ENCODE measurements at places on chromosomes 7 and 10.
A peak's percentile ranks its signal among the peaks of the same experiment; 100 is the strongest.

DNA sequence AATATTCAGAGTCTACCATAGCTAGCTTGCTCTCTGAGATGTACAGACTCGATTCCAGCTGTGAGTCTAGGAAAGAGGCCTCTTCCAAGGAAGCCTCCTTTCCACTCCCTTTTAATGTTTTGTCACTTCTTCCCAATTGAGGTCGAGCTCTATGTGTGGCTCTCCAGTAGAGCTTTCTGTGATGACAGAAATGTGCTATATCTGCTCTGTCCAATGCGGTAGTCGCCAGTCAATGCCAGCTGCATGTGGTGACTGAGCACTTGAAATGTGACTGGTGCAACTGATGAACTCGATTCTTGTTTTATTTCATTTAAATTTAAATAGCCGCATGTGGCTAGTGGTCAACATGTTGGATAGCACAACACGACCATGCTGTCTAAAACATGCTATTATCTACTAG, 387.0 kb upstream of the NRP1 start:
- no peak for DNase-seq

- DNase-seq, result no peak
Measured at GRCh38 chr7:118575393-118575948, 351.0 kb downstream of the ANKRD7 start.

DNA sequence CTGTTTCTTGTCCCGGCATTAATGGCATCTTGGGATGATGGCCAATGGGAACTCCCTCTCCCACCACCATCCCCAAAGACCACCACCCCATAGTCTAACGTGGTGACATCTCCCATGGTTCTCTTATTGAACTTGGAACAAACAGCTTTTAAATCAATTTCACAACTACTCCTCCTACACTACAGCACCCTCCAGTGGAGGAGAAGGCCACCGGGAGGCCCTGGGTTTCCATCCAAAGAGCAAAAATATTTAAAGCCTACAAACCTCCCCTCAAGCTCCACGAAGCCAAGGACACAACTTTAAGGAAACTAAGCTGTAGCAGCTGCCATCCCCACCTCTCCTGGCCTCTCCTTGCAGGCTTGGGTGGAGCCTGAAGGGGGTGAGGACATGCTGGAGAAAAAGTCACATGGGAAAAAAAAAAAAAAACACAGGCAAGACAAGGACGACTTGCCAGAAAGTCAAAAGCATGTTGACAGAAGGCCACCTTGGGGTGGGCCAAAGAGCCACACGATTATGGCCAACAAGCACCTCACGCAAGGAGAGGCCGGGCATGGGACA, 94.0 kb upstream of the LANCL2 start:
- no peak for DNase-seq

GRCh38 chr7:38703093-38703492, 71.9 kb upstream of the AMPH start:
- no peak for DNase-seq

DNA sequence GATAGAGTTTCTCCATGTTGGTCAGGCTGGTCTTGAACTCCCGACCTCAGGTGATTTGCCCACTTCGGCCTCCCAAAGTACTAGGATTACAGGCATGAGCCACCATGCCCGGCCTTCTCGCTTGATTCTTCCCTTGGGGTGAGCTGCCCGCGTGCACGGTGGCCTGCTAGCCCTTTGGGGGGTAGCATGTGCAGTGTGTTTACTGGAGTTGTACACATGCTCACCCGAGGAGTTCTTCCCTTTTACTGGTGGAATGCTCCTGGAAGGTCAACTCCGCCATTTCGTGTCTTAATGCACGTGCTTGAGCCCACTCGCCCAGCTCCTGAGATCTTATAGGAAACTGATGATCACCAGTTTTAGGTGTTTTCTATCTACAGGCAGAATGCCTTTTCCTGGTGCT, 17.0 kb upstream of the ADAMTS14 start:
- DNase-seq, result no peak

DNA sequence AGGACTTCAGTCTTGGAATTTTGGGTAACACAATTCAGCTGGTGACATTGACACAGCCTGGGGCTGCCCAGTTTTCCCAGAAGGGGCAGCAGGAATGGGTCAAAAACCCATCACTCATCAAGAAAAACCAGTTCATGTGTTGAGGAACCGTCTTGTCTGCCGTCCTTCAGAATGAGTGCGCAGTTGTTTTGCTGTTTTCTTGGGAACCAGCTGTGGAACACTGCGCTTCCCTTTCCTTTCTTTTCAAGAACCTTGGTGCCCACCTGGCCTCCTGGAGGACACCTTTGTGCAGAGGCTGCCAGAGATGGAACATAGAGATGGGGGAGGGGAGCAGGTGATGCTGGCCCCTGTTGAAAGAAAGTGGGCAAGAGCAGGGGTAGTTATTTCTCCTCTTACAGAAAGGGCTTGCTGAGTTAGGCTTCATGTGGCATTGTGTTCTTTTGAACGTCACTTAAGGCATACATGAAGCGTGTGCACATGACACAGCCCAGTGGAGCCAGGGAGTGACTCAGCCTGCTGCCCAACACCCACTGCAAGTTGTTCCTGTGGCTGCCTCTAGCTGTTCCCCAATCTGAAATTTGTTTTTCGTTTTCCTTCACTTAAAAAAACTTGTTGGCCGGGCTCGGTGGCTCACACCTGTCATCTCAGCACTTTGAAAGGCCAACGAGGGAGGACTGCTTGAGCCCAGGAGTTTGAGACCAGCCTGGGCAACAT, 87.4 kb upstream of the TNS3 start:
- DNase-seq, result peak; percentile 93

GRCh38 chr7:116981939-116982338, 28.6 kb downstream of the ST7 start:
- DNase-seq, result no peak

DNA sequence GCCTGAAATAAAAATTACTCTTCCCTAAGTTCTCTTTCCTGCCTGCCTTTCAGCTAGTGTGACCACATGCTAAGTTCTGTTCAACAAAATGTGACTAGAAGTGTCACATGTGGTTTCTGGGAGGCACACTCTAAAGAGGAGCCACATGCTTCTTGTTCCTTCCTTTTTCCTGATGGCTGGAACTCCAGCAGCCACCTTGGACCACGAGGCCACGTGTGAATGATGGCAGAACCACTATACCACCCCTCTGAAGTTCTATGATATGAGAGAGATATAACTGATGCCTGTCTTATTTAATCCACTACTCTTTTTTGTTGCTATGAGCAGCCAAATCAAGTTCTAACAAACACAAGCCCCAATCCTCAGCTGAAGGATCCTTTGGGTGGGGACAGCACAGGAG, 8.1 kb downstream of the PODXL start:
- DNase-seq, result no peak

GRCh38 chr7:34939175-34939574, 98.1 kb downstream of the DPY19L1 start:
- no peak for DNase-seq

- no peak for DNase-seq
Measured at GRCh38 chr10:91537614-91538383, 95.1 kb downstream of the PPP1R3C start.

DNA sequence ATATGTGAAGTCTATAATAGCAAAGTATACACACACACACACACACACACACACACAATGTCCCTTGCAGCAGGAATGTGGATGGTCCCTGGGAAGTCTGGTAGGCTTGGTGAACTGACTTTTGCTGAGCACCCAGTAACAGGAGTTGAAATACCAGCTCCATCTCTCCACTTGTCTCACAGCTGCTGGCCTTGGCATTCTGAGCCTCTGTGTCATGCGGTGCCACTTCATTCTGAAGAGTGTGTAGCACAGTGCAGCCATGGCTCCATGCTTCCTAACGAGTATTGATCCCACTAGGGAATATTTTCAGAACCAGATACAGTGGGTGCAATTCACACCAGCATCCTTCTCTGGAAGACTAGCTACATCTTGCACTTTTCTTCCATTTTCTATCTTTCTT, 192.4 kb downstream of the ADARB2 start:
- DNase-seq, result no peak

DNA sequence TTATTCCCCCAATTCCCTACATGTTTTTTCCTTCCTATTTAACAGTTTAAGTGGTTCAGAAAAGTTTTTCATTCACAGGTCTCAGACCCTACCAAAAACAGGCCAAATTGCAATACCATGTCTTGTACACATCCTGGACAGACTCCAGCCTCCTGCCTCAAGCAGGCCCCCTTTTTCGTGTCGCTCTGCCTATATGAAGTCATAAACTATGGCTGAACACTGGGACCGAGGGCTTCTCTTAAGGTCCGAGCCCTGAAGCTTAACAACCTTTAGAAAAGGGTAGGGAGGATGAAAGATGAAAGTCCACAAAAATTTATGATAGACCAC, 1.4 kb downstream of the FBXW4 start:
- DNase-seq, result no peak

DNA sequence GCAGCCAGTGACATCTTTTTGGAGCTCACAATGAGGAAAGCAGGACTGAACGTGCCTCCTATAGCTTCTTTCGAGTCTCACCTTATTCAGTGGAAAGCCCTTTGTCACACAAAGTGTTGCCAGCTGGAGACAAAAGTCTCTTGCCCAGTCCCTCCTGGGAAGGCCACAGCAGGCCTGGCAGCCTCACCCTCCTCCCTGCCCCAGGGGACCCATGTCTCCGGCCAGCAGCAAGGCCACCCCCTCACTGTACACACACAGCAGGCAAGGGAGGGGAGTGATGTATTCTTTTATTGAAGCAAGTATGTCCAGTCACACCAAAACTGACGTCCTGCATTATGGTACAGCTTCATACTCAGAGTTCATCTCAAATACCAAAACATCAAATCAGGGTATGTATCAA, 56.0 kb downstream of the CSGALNACT2 start:
- peak; percentile 3 for DNase-seq

DNA sequence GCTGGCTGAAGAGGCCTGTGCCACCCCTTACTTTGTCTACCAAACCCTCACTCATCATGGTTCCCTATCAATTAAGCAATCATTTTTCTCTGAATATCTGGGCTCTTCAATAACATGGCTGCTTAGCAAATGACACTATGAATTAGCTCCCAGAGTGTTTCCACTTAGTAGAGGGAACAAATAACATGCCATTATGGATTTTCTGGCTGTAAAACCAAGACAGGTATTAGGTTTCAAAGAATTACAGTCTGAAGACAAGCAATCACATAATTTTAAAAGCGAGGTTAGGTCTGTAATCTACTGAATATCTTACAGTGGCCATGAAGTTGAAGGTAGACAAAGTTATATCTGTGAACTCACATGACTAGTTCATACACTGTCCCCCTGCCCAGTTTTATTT, 220.8 kb upstream of the PHYHIPL start:
- DNase-seq, result no peak

- DNase-seq, result no peak
Measured at GRCh38 chr10:101217450-101218281, 11.6 kb downstream of the LBX1 start.

- no peak for DNase-seq
Measured at GRCh38 chr7:1610013-1610677, 40.3 kb upstream of the PSMG3 start.

- no peak for DNase-seq
Measured at GRCh38 chr7:7272294-7272693, 90.0 kb downstream of the C1GALT1 start.

- DNase-seq, result no peak
Measured at GRCh38 chr7:10075866-10076265, 897.8 kb upstream of the PHF14 start.

DNA sequence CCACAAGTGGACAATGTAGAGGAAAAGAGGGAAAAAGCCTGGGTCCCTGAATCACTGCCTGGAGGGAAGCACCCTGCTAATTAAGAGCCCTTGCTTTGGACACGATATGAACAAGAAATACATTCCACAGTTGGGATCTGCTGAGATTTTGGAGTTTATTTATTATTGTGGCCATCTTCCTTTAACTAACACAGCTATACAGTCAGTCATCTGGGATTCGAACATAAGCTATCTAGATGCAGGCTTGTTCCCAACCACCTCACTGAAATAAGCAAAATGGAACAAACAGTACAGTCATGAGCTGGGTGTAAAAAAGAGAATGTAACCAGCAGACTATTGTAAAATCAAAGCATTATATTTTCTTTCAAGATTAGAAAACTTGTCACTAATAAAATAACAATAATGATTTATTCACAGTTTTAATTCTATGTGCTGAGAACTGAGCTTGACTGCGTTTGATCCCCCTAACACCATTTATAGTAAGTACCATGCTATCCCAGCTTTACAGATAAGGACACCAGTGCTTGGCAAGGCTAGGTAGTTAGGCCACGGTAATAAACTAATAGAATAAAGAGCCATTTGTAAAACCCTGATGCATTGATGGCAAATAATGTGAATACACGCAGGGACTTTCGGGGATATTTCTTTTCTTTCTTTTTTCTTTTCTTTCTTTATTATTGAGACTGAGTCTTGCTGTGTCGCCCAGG, 223.8 kb upstream of the KLF6 start:
- DNase-seq, result no peak

DNA sequence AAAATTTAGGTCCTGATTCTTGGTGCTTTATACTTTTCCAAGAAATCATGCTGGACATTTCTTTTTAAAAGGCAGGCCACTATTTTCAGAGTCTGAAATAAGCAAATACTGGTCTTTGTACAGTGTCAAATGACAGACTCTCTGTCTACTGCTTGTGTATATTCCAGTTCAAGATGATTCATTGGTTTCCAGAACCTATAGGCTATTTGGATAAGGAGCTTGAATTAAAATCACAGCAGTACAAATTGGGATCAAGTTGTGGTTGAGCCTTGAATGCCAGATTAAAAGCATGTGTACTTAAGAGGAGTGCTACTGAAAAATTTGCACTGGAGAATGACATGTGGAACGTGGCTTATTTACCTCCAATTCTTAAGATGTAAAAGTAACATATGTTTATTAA, 10.7 kb downstream of the KMT2E start:
- no peak for DNase-seq

GRCh38 chr10:98115031-98115787, 19.2 kb upstream of the R3HCC1L start:
- DNase-seq, result no peak

- DNase-seq, result no peak
Measured at GRCh38 chr7:151461096-151461941, 21.4 kb upstream of the CRYGN start.

DNA sequence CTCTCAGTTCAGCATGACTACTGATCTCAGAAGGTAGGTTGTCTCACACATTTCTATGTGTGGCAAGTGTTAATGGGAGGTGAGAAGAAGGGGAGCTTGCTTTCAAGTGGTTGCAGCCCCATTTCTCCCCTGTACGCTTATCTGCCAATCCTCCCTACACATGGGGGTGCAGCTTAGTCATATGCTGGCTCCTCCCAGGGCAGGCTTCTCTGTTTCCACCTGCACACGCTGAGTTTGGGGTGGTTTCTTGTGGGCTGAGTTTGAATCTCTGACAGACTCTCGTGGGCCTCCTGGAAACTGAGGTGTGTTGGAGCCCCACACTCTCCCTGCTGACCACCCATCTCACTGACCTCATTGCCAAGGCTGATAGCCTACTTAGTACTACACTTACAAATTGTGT, 435.8 kb upstream of the MTPN start:
- no peak for DNase-seq
